C1 segment of cervical spinal cord (tissue), 14 donors: ENCODE measurements at places on chromosomes 3 and 15.

DNA sequence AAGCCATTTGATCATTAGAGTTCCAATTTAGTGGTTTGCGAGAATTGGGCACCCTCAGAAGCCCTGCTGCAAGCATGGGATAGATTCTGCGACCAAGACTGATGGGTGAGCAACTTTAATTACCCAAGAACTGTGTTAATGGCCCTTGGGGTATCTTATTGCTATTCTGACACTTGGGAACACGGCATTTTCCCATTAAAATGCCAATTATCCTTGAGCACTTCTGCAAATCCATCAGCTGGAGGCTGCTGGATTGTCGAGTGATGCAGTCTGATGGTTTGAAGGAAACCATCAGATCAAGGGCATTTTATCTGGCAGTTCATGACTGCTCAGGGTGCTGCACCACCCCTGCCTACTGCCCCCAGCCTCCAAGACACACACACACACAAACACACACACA is 183.6 kb upstream of the PROK2 start:
- DNase-seq = no peak

DNA sequence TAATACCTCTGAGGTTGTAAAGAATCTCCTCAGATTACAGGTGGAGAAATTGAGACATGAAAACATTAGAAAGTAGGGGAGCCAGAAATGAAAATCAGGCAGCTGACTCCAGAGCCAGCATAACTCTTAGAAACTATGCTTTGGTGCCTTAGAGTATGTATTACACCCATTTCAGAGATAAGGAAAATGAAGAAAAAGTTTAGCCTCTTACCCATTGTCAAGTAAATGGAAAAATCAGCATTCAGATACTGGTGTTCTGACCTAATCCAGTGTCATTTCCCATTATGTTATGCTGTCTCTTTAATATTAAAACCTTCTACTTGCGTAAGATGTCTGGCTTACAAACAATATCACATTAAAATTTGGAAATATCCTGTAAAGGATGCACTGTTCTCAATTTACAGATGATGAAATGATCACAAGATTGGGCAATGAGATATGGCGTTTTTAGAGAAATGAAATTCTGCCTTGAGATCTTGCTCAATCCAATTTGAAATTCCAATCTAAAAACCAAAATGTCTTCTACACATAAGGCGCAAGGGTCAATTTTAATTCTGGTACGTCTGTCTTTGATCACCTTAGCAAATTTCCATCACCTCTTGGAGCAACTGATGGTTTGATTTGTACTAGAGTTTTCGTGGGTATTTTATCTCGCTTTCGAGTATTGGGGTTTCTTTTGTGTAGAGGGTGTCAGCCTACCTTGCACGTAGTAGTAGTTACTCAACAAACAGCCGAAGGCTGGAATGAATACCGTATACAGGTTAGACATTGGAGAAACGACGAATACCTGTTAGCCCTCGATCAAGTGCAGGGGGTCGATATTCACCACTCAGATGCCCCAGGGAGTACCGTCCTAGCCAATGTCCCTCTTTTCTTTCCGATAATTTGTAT is 902 bp upstream of the ZCWPW2 start:
- no peak for DNase-seq

DNA sequence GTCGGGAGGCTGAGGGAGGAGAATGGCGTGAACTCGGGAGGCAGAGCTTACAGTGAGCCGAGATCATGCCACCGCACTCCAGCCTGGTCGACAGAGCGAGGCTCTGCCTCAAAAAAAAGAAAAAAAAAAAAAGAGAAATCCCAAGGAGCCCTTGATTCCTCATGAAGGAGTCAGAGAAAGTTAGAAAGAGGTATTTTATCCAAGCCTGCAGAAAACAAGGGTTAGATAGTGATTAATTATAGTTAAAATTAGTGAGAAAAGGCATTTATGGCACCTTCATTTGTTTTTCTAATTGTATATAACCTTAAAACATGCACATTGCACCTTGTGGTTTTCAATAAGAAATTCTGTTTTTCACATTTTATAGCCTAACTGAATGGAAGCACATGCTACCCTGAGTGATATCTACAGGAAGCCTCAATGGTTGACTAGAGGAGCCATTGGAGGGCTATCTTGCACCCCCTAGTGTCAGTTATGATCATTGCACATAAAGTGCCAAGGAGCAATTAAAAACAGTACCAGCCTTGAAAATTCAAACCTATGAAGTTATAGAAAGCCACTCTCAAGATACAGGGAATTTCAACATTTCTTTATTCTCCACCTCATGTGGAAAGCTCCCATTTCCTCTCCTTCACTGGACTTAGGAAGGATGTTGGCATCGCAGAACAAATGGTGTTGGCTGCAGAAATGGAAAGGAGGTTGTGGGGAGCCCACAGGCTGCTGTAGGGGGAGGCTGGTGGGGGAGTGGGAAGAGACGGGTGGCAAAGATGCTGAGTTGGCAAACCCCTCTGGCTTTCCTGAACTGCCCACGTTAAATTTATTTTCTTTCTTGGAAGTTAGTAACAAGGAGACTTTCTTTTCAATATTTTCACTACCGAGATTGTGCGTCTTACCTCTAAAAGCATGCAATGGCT is 48.5 kb downstream of the ITGA11 start:
- no peak for DNase-seq

DNA sequence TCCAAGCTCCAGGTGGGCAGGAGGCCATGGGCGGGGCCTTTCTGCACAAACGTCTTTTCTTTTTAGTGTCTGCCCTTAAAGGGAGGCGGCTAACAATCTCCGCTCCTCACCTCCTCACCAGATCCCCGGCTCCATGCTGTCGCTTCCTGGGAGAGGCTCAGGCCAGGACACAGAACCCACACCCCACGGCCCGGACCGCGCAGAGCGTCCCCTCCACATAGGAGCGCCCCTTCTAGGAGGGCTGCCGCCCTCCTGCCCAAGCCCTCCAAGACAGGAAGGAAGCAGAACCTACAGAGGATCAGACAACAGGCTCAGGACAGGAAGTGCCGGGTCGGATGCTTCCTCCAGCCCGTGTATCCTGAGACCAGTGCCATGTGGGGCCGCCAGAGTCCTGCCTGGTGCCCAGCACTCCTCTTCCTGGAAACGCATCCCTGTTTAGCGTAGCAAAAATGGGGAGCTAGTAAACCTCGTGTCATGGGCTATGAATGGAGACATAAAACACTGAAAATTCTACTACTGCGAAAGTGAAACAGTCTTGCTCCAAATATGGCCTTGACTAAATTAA is 83.2 kb upstream of the ATP10A start:
- DNase-seq = no peak

- no peak for DNase-seq
These were observed 111.2 kb downstream of the IL12A start for GRCh38 chr3:160099834-160100233.

- peak; percentile 43 for DNase-seq
These were observed 10.1 kb downstream of the SEMA3F start for GRCh38 chr3:50164984-50165909.

DNA sequence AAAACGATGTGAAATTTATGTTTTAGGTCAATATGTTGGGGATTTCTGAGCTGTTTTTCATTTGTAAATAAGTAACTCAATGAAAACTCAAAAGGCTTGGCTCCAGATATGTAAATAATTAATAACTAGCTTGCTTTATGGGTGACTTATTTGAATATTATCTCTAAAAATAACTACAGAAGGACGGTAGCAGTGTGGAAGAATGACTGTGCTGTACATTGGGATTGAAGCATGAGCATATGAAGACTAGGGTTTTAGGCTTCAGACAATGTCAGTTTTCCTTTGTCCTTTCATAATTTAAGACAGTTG is 343.9 kb downstream of the GRM7 start:
- DNase-seq = no peak

DNA sequence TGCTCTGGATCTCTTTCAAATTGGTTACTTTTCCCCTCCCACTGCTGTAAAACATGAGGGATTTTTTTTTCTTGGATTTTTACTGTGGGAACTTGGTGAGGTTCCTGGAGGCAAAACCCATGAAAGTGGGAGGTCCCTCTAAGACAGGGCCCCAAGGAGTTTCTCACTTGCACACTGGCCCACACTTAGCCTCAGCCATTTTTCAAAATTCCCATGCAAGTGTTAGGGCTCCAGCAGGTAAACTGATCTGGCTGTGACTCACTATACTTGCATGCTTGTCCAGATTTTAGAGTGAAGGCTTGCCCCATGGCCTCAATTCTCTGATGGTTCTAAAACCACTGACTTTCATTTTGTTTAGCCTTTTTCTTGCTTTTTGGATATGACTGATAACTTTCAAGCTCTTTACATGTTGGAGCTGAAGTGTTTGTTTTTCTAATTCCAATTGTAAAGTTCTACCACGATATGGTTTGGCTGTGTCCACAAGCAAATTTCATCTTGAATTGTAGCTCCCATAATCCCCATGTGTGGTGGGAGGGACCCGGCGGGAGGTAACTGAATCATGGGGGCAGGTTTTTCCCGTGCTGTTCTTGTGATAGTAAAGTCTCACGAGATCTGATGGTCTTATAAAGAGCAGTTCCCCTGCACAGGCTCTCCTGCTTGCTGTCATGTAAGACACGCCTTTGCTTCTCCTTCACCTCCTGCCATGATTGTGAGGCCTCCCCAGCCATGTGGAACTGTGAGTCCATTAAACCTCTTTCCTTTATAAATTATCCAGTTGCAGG is 37.7 kb downstream of the MCCC1 start:
- DNase-seq = no peak

GRCh38 chr3:122356402-122356801 is 26.6 kb downstream of the MIX23 start:
- DNase-seq = no peak

- DNase-seq = no peak
These were observed 1081.7 kb downstream of the NAALADL2 start for GRCh38 chr3:175940881-175941280.

- no peak for DNase-seq
These were observed 43.9 kb downstream of the DHX30 start for GRCh38 chr3:47846880-47847248.

- DNase-seq = no peak
These were observed 10.5 kb upstream of the CCK start for GRCh38 chr3:42276141-42277132.

GRCh38 chr3:40465456-40465855 is 8.3 kb downstream of the RPL14 start:
- no peak for DNase-seq

DNA sequence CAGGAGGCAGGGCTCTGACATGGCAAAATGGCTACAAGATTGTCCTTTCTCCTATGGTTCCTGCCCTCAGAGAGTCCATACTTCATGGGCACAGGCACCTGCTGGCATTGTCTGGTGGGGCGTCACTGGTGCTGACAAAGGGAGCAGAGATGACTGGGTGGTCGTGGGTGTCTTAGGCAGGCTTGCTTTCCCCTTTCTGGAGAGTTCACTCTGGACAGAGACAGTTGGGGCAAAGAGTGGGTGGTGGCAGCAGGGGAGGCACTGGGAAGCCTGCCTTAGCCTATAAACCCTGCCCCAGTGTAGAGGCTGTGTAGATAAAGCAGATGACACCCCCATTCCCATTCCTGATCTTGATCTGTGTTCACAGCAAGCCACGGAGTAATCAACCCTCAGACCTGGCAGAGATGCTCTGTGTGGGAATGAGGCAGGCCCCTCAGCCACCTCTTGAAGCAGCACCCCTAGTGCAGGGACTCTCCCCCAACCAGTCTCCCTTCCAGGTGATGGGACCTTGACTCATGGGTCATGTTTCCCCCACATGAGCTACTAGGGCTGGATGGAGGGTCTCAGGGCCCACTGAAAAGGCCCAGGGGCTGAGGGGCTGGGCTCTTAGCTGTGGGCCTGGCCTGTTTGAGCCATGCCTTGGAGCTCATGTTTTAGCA is 20.7 kb upstream of the DOCK3 start:
- DNase-seq = no peak

DNA sequence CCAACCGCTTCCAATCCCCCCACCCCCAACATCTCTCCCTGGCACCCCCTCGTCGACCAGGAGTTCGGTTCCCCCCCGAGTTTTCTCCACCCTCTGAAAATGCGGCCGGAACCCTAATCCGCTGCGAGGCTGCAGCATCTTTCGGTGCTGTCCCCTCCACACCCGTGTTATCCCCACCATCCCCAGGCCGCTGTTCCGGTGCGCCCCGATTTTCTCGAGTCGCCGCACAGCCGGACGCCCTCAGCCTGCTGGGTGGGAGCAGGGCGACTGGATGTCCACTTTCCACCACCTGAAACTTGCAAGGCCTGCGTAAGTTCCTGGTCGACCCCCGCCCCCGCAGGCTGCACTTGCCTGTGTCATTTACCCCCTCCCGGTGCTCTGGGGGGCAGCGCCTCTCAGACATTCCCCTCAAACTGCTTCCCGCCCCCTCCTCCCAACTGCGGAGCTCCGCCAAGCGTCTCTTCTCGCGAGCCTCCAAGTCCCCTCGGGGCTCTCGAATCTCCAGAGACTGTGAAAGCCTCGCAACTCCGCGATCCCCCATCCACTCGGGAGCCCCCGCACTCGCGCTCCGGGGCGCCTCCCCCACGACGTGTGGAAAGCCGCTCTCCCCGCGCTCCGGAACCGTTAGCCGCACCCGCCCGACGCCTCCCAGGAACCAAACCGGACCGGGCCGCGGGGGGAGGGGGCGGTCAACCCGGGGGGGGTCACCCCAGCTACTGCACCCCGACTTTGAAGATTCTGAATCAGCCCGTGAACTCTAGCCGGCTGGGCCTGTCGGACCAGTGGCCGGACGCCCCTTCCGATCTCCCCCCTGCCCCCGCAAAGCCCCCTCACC is 566 bp downstream of the ETV5 start:
- DNase-seq = no peak

DNA sequence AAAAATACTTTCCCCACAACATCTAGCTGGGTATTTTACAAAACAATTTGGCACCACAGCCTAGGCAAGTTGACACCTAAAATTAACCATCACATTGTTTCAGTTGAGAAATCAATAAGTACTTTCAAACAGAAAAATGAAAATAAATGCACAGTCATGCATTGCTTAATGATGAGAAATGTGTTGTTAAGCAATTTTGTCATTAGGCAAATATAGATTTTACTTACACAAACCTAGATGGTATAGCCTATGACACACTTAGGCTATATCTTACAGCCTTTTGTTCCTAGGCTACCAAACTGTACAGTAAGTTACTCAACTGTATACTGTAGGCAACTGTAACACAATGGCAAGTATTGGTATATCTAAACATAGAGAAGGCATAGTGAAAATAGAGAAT is 608.6 kb upstream of the BCHE start:
- no peak for DNase-seq

DNA sequence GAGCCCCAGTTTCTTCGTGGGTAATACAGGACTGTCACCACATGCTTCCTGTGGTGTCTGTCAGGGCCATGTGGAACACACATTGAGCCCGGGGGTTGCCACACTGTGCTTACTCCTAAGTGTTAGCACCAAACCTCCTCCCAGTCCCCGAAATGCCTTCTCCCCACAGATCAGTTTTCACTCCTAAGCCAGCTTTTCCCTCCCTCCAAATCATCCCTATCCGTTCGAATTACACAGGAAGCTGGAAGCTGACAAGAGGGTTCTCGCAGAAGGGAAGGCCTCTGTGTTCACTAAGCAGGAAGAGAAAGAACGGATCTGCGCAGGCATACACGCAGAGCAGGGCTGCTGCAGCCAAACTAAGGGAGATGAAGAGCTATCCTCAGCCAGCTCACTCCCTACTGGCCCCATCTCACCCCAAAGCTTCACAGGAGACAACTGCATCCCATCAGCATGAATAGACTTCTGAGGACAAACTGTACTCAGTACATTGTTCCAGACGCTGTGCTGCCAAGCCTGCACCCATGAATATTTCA is 32.3 kb downstream of the XXYLT1 start:
- no peak for DNase-seq

- DNase-seq = no peak
These were observed 110.6 kb upstream of the TNFAIP8L3 start for GRCh38 chr15:51205050-51205975.

GRCh38 chr15:39578851-39579486 is 1.9 kb upstream of the THBS1 start:
- DNase-seq = no peak

- no peak for DNase-seq
These were observed 67.7 kb downstream of the ARHGEF26 start for GRCh38 chr3:154188846-154189245.
